Activated effector memory CD4-positive, alpha-beta T cell treated with anti-CD3 and anti-CD28 coated beads, Interleukin-2, amount 50 U/mL, for 16 hours (primary cell): ENCODE measurements at places on chromosomes 7 and 10.
A peak's percentile ranks its signal among the peaks of the same experiment; 100 is the strongest.

DNA sequence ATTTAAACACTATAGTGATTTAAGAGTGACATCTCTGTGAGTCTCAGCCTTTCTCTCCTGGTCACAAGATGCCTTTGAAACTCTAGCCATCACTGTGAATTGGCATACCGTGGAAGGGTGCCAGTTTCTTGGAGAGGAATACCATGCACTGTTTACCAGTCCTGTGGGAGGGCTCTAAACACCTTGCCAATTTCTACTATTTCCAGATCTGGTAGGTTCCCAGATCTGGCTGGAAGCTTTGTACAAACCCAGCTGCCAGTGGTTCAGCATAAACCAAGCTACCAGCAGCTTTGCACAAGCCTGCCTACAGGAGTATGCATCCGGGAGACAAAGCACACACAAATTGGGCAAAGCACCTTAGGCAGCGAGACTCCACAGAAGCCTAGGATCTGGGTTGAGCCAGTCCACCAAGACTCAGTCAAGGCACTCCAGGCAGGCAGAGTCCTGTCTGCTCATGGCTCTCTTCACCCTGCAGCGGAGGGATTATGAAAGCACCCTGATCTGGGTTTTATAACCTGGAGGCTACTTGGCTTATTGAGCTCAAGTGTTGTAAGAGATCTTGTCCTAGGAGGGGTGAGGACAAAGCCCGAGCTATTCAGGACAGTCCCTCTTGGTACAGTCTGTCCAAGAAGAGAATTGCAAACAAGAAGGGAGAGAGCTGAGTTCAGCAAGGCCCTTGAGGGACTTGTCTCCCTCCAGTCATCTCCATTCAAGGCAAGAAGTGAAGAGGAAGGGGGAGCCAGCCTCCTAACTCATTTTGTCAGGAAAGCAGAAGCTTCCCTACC, 23.6 kb downstream of the MCM10 start:
- no peak for DNase-seq

GRCh38 chr7:36810489-36810888, 86.2 kb upstream of the AOAH start:
- no peak for DNase-seq

DNA sequence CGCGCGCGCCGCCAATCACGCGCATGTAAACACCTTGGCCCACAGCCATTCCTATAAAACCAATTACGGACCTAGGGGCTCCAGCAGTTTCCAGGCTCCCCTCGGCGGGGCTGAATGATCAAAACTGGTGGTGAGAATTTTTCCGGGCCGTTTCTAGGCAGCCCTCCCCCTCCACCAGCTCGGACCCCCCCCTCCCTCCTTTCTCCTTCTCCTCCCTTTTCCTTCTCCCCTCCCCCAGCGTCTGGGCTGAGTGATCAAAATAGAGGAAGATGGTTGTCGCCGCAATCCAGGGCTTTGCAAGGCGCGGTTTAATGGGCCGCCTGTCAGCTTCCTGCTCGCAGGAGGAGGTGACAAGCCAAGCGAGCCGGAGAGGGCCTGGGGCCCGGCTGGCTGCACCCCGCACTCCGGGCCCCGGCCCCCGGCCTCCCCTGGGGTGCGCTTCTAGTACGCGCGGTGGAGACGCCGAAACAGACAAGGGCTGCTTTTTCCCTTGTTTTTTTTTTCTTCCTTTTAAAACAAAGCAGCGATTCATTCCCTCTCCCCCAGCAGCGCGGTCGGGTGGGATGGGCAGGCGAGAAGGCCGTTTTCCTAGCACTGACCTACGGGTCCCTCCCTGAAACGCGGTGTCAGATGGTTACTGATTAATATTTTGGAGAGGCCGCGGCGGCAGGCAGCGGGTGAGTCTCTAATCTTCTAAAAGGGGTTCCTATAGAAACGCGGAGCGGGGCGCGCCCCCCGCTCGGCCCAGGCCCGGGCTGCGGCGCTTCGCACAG, 528 bp upstream of the TNRC18 start:
- peak; percentile 73 for DNase-seq

- DNase-seq = no peak
Measured at GRCh38 chr7:1241258-1241602, 8.6 kb downstream of the UNCX start.

DNA sequence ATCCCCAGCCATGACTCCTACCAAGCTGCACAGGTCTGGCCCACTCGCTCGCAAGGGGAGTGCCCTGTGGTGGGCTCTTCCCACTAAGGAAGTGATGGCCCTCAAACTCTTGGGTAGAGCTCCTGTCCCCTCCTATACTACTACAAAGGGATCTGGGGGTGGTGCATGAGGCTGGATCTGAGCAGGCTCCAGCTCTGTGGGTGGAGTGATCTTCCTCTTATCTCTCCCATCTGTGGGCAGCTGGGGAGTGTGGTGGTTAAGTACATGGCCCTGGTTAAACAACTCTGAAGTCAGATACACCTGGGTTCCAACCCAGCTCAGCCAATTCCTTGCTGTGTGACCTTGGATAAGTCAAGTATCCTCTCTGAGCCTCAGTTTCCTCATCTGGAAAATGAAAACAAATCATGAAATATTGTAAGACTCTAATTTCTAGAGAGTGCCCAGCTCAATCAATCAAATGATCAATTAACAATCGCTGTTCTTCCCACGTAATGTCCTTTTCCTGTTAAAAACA, 17.4 kb downstream of the DDIT4 start:
- DNase-seq = peak; percentile 76

- no peak for DNase-seq
Measured at GRCh38 chr10:52682766-52683165, 89.8 kb downstream of the MBL2 start.

DNA sequence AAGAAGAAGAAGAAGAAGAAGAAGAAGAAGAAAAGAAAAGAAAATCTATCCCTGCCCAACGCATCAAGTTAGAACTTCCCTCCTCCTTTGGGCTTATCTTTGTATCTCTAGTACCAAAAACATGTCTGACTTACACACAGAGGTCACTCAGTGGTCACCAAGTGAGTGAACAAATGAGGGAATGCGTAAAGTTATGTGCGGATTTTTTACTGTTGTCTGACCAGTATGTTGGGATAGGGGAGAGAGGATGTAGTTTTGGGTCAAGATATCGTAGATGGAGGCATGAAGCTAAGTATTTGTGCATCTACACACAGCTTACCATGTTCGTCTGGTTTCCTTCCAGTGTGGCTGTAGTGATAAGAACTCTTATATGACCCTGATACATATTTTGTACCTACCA, 99.9 kb downstream of the ITIH5 start:
- no peak for DNase-seq

DNA sequence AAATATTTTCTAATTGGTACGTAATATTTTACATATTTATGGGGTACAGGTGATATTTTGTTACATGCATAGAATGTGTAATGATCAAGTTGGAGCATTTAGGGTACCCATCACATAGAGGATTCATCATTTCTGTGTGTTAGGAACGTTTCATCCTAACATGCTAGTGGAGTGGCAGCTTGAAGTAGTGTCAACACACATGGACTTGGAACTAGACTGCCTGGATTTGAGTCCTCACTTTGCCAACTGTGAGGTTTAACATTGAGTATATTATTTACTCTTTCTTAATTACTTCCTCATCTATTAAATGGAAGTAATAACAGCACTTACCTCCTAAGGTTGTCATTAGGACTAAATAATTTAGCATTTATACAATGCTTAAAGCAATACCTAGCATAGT, 241.9 kb downstream of the PLXDC2 start:
- no peak for DNase-seq

- no peak for DNase-seq
Measured at GRCh38 chr7:20280475-20281351, 50.0 kb upstream of the ITGB8 start.

- DNase-seq = no peak
Measured at GRCh38 chr10:78749898-78750297, 318.9 kb upstream of the ZMIZ1 start.

DNA sequence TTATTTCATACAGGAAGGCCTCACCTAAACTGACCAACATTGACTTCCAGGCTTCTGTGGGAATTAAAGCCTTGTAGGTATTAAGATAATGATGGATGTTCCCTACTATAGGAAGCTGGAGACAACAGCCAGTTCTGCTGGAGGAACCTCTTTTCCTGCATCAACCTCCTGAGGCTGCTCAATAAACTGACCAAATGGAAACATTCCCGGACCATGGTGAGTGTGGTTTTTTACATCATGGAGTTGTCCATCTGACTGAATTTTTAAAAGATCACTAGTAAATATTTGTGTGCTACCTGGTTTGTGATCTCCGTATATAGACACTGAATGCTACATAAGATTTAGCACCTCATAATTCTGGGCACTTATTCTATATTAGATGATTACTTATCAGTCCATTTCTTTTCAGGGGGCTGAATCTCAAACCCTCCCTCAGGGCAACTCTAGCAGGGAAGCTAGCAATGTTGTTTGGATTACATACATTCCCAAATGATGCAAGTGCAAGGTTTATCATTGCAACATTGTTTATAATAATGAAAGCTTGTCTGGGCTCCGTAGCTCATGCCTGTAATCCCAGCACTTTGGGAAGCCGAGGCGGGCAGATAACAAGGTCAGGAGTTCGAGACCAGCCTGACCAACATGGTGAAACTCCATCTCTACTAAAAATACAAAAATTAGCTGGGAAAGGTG, 21.5 kb upstream of the SMKR1 start:
- no peak for DNase-seq

GRCh38 chr7:74069790-74070618, 13.6 kb upstream of the LIMK1 start:
- no peak for DNase-seq

DNA sequence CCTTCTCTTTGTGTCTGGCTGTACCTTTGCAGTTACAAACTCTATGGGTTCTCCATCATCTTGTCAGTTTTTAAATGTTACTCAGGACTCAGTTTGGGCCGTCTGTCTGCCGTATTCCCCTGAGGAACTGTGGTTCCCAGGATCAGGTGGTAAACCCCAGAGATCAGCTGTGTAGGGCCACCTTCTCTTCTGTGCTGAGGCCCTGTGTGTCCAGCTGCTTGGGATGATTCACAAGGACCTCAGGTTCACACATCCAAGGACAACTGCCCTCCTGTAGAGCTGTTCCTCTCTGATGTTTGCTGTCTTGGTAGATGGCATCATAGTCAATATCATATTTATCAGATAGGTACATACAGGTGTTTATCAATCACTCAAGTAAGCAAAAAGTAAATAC, 24.5 kb downstream of the CUL1 start:
- no peak for DNase-seq

DNA sequence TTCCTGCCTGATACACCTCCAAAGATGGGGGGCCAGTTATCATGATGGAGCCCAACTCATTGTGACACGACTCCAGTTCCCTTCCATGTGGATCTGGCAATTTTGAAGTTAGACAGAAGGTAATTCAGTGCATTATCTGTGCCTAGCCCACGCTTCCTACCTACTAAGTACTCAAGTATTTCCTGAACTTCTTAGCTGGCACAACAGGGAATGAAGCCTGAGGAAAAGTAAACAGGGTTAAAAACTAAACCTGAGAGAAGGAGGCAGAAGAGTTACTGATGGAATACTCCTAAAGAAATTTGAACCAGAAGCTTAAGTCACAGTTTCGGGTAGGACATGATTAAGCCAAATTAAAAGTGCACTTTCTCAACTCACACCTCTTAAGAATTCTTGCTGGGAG, 1.1 kb upstream of the SEC31B start:
- DNase-seq = no peak

DNA sequence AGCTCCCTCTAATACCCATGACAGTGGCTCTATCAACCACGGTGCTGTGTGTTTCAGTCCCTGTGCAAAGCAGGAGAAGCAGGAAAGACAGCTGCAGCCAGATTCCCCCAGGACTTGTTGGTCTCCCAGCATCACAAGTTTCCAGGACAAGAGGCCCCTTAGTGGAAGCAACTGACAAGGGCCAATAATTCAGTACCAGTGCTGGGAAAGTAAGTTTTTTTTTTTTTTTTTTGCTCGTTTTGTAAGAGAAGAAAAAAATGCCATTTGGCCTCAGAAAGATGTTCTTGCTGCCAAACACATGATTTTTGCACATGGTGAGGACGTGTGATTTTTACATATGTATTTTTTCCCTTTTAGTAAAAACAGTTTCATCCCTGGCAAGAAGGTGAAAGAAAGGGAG, 284.2 kb upstream of the ZMIZ1 start:
- DNase-seq = no peak

- DNase-seq = no peak
Measured at GRCh38 chr7:77553123-77553522, 16.0 kb downstream of the PTPN12 start.

DNA sequence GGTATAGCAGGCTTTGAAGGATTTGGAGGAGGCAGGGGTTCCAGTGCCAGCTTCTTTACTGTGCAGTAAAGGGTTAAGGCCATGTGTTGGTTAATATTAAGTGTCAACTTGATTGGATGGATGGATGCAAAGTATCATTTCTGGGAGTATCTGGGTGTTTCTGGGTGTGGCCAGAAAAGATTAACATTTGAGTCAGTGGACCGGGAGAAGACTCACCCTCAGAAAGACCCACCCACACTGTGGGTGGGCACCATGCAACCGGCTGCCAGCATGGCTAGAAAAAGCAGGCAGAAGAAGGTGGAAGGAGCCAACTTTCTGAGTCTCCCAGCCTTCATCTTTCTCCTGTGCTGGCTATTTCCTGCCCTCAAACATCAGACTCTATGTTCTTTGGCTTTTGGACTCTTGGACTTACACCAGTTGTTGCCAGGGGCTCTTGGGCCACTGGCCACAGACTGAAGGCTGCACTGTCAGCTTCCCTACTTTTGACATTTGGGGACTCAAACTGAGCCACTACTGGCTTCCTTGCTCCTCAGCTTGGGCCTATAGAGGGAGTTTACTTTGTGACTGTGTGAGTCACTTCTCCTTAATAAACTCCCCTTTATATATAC, 6.8 kb upstream of the TRUB1 start:
- no peak for DNase-seq

DNA sequence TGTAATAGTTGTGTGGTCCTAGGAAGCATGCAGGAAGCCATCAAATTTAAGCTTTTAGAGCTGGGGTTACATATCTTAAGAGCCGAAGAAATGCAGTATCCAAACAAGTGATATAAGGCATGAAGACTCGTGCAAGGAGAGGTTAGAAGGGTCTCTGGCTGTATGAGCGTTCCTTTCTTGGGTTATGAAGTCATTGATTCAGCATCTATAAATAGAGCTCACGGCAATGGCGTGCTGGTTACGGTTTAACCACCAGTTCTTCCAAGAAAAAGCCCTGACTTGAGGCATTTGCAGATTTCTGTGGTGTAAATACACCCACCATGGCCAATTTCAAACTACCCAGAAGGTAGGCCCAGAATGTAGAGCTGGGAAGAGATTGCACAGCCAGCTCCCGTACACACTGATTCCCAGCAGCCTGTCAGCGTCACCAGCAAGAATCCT, 72.0 kb upstream of the KAT6B start:
- no peak for DNase-seq

DNA sequence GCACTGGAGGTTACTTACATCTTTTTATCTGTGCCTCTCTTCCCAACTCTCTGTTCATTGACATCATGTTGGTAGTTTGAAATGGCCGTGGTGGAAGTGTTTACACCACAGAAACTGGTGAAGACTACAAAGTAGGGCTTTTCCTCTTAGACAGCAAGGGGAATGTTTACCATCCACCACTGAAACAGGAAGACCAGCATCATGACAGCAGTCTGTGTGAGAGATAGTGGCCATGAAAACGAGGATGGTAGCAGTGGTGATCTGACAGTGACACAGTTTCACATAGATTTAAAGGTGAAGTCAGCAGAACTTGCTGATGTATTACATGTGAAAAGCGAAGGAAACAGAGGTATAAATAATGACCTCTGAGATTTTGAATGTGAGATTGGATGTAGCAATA, 115.7 kb downstream of the CCDC71L start:
- no peak for DNase-seq
